ENCODE measurements at places on chromosomes 1 and 21.

DNA sequence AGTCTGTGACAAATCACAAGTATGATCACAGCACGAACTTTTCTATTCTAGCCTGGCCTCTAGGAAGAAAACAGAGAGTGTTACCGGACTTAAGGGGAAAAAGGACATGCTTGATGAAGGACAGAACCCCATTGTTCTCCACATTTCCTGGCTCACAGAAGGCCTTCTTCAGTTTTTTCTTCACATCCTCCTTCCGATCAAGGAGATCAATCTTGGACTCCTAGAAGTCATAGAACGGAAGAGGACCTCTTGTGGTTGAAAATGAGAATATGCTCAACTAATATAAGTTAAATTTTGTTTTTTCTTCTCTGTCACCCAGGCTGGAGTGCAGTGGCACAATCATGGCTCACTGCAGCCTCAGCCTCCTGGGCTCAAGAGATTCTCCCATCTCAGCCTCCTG, 30.3 kb downstream of the YARS1 start:
- DNase-seq, result no peak

- DNase-seq, result no peak
Measured at GRCh38 chr1:218488986-218489385, 143.8 kb downstream of the TGFB2 start.

DNA sequence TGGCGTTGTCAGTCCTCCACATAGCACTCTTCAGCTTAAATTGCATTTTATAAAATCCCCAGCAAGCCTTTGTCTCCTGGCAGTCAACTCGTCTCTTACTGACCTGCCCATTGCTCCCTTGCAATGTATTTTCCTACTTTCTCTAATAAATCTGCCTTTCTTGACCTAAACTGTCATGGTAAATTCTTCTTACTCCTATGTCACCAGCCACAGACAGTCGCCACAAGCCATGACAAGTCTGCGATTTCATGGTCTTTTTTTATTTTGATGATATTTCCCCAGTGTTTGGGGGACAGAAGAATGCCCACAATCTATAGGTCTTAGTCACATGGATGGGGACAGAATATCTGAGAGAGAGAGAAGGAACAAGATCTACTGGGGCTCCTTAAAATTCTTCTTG, 8.4 kb downstream of the IFNAR2 start:
- DNase-seq, result no peak

DNA sequence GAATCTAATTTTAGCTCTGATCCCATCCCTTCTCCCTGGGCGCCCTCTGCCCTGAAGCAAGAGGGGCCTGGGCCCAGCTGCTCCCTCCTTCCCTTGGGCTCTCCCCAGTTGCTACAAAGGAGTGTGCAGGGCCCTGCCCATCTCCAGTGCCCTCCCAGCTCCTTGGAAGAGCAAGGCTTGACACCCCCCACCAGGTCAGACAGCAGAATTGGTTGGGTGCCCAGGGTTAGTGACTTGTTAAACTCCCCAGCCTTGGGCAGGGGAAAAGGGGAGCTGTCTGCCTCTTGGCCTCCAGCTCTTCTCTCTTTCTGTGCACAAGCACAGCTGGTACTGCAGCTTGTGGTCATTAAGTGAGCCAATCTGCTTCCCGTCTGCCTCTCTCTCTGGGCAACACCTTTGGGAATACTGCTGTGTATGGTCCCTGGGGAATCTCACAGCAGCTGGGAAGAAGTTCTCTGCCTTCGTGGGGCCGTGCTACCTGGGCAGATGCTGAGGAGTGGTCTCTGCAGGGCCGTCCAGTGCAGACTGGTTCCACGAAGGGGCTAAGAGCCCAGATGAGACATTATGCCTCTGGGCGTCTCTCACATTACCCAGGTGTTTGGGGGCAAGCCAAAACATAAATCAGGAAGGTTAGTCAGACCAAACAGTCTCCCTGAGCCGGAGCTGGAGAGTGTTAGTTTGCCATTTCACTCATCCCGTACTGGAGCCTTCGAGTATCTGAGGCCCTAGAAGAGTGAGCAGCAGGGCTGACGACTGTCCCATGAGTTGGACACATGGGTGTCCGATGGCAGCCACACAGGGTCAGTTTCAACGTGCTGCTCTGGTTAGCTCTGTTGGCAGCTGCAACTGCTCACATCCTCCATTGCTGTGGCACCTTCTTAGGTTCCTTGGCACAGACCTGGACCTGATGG, 37.3 kb downstream of the TMEM53 start:
- no peak for DNase-seq

DNA sequence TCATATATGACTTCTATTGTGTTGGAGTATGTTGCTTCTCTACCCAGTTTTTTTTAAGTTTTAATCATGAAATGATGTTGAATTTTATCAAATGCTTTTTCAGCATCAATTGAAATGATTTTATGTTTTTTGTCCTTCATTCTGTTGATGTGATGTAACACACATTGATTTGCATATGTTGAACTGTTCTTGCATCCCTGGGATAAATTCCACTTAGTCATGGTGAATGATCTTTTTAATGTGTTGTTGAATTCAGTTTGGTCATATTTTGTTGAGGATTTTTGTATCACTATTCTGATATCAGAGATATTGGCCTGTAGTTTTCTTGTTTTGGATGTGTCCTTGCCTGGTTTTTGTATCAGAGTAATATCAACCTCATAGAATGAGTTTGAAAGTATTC, 46.6 kb upstream of the CD55 start:
- DNase-seq, result no peak

- DNase-seq, result no peak
Measured at GRCh38 chr1:98028800-98029199, 108.0 kb upstream of the DPYD start.

DNA sequence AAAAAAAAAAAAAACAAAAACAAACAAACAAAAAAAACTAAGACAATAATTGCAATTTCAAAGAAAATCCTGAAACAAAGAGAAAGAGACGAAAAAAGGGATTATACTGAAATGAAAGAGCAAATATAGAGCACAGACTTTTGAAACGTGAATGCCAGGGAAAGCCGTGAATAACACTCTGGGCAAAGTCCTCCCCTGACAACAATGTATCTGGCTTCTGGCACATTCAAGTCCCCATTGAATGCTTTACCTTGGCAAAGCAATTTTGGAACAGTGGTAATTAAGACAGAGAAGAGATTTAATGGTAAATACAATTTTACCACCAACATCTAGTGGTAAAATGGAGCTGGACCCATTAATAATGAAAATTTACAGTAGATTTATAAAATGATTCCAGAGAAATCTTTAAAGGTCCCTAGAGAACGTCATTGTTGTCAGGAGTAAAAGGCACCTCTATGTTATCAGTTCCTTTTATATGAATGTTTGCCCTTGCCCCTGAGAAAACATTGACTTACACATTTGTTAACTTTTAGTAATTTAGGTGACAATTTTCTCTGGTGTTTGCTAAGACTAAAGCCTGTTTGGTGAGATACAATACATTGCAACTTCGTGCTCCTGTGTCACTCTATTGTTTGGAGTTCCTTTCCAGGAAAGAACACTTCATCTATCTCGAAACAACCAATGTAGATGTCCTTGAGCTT, 89.7 kb downstream of the GREM2 start:
- DNase-seq, result no peak

DNA sequence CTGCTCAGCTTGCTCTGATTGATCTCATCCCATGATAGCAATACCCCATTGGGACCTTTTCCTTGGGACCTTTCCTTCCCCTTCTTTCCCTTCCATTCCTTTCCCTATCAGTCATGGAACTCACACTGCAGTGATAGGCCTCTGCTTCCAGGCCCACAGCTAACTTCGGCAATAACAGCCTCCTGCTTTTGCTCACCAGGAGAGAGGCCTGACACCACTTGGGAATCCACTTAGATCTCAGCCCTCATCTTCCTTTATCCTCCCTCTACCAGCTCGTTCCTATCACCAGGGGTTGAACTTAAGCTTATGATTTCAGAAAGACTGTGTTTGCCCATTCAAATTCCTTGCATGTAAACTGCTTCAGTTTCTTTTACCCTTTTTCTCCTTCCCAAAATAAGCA, 11.0 kb upstream of the TIPRL start:
- no peak for DNase-seq

- DNase-seq, result no peak
Measured at GRCh38 chr1:17012775-17013490, 1.2 kb upstream of the ATP13A2 start.

DNA sequence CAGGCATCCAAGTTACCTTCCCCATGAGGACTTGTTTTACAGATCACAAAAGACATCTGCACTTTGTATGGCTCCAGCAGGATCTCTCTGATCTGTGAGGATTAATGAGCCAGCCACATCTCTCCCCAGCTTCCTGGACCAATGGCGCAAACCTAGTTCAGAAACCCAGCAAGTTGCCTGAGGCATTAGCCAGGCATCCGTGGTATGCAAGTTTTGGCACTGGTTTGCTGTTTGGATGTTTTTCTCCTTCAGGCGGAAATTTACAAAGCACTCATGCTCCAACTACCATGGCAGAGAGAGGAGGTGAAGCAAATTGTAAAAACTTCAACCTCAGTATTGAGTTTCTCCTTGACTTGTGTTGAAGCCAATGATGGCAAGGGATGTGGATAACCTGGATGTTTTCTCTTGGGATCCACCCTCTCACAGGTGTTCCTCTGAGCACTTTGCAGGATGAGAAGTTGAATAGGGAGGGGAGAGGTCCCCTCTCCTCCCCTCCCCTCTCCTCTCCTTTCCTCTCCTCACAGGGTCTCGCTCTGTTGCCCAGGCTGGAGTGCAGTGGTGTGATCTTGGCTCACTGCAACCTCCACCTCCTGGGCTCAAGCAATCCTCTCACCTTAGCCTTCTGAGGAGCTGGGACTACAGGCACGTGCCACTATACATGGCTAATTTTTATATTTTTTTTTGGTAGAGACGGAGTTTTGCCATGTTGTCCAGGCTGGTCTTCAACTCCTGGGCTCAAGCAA, 25.6 kb upstream of the ENO1 start:
- DNase-seq, result no peak

DNA sequence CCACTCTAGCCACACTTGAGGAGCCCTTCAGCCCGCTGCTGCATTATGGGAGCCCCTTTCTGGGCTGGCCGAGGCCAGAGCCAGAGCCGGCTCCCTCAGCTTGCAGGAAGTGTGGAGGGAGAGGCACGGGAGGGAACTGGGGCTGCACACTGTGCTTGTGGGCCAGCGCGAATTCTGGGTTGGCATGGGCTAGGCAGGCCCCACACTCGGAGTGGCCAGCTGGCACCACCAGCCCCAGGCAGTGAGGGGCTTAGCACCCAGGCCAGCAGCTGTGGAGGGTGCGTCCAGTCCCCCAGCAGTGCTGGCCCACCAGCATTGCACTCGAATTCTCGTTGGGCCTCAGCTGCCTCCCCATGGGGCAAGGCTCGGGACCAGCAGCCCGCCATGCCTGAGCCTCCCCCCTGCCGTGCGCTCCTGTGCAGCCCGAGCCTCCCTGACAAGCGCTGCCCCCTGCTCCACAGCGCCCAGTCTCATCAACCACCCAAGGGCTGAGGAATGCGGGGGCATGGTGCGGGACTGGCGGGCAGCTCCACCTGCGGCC, 785.9 kb upstream of the TPTE start:
- DNase-seq, result no peak

- DNase-seq, result no peak
Measured at GRCh38 chr1:224430511-224431113, 4.0 kb downstream of the WDR26 start.

DNA sequence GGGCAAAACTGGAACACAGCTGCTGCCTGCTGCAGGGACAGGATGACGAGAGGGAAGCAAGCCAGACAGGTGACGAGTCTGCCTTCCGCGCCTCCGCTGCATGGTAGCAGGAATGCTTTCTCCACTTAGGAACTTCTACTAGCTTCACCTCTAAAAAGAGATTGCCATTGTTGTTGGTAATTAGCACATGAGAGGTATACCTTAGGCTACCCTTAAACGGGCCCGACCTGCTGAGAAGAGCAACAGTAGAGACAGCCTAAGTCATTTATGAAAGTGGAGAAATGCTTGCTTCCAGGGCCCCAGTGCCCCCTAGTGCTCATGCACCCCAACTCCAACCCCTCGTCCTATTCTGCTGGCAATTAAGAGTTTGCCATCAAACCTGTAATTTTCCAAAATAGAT, 96.9 kb upstream of the AKT3 start:
- no peak for DNase-seq

- no peak for DNase-seq
Measured at GRCh38 chr1:25727635-25728286, 72.2 kb upstream of the SELENON start.

- DNase-seq, result no peak
Measured at GRCh38 chr1:201501144-201501543, 5.8 kb downstream of the CSRP1 start.

Data from ecto neural progenitor cell (in vitro differentiated cells).